ENCODE measurements at places on chromosomes 4 and X. TPM values are rescaled to one million over a fixed set of nuclear protein-coding genes. Genes with fewer than 3 reads are reported as not detected.
A peak's percentile ranks its signal among the peaks of the same experiment; 100 is the strongest.

Gene MSANTD1
- not detected for total RNA-seq

Gene RGN
- total RNA-seq = 7.3 TPM

Gene NHS
- total RNA-seq = 0.59 TPM

Gene TMEM154
- 1.4 TPM for total RNA-seq

Gene IL9R
- not detected for total RNA-seq

GRCh38 chr4:168998596-168998995 lies 11.5 kb downstream of the CBR4 start:
- no peak overlapping the region for H3K4me3 ChIP-seq
- no peaks in the 10 kb centered on the region for H3K4me1 ChIP-seq
- no peaks in the 10 kb centered on the region for H3K27me3 ChIP-seq
- H3K36me3 ChIP-seq = peaks cover 14% of the 10 kb centered on the region
- H3K27ac ChIP-seq = no peak overlapping the region

- no peak overlapping the region for H3K27ac ChIP-seq
- no peak overlapping the region for H3K4me3 ChIP-seq
- H3K36me3 ChIP-seq = no peaks in the 10 kb centered on the region
- no peaks in the 10 kb centered on the region for H3K4me1 ChIP-seq
- no peak for DNase-seq
These were observed 158.9 kb downstream of the DCTD start for GRCh38 chr4:182758273-182758672.

GRCh38 chrX:40174001-40174853 lies 76.5 kb upstream of the BCOR start:
- peak overlapping the region; percentile 90 for H3K27ac ChIP-seq
- H3K27me3 ChIP-seq = peaks cover 3% of the 10 kb centered on the region
- H3K36me3 ChIP-seq = no peaks in the 10 kb centered on the region
- peak overlapping the region; percentile 45 for H3K4me3 ChIP-seq
- H3K4me1 ChIP-seq = no peaks in the 10 kb centered on the region

GRCh38 chr4:143109376-143109775 lies 75.3 kb upstream of the USP38 start:
- no peak overlapping the region for H3K4me3 ChIP-seq
- no peaks in the 10 kb centered on the region for H3K27me3 ChIP-seq
- no peaks in the 10 kb centered on the region for H3K4me1 ChIP-seq
- H3K27ac ChIP-seq = no peak overlapping the region

- H3K4me3 ChIP-seq = no peak overlapping the region
- H3K4me1 ChIP-seq = no peaks in the 10 kb centered on the region
- H3K36me3 ChIP-seq = no peaks in the 10 kb centered on the region
- no peaks in the 10 kb centered on the region for H3K27me3 ChIP-seq
- H3K27ac ChIP-seq = no peak overlapping the region
These were observed 39.2 kb upstream of the ARHGAP6 start for GRCh38 chrX:11704725-11705495.

DNA sequence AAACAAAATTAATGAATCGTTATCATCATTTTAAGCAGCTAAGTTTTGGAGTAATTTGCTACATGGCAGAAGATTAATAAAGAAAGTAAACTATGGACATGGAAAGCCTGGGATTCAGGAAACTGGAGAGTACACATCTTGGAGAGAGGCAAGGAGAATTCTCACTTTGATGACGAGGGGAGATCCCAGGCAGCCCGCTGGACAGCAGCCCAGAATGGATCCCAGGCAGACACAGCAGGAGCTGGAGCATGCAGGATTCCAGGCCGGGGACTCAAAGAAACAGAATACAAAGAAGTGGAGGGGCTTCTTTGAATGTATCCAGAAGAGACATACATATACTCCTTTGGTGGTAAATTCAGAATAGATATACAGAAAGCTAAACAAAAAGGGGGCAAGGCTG lies 118.0 kb upstream of the ATP6AP2 start:
- H3K36me3 ChIP-seq = no peaks in the 10 kb centered on the region
- no peaks in the 10 kb centered on the region for H3K27me3 ChIP-seq
- no peak overlapping the region for H3K27ac ChIP-seq
- H3K4me3 ChIP-seq = no peak overlapping the region
- no peak for DNase-seq
- H3K4me1 ChIP-seq = no peaks in the 10 kb centered on the region

GRCh38 chrX:31266203-31267076 lies 194.6 kb upstream of the FTHL17 start:
- H3K36me3 ChIP-seq = no peaks in the 10 kb centered on the region
- H3K27me3 ChIP-seq = no peaks in the 10 kb centered on the region
- peak overlapping the region; percentile 65 for H3K4me3 ChIP-seq
- DNase-seq = no peak
- H3K4me1 ChIP-seq = no peaks in the 10 kb centered on the region

DNA sequence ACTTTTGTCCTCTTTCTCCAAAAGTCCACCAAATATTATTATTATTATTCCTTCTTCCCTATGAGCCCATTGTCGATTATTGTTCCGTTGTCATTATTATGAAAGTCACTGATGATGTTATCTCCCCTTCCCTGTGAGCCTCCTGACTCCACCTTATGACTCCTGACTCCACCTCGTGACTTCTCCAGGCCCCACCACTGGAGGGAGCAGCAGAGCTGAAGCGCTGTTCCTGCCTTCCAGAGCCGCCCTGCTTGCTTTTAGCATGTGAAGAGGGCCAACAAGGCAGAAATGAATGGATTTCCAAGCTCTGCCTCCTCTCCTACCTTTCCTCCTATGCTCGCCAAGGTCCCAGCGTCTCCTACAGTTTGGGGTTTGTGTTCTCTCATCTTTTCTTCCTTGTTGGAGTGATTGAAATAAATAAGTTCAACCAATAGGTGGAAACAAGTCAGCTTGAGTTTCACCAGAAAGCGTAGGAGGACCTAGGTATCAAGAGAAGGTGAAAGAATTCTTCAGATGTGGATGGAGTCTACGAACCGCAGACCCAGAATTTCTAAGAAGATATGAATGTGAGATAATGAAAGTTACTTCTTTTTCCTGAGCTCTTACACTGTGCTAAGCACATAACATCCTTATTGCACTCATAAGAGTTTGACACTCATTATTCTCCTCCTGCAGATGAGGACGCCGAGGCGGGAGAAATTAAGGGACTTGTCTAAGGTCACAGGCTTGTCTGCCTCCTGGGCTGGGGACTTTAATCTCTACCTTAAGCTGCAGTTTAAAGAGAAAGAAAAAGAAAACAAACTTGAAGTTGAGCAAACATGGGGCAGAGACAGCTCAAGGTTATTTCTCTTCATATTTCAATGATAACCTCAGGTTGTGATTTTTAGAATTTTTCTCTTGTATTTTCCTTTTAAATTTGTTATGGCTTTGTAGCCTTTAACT lies 26.1 kb downstream of the IGSF1 start:
- H3K4me3 ChIP-seq = no peak overlapping the region
- no peaks in the 10 kb centered on the region for H3K36me3 ChIP-seq
- H3K27ac ChIP-seq = no peak overlapping the region
- no peaks in the 10 kb centered on the region for H3K27me3 ChIP-seq

- no peak for DNase-seq
- no peaks in the 10 kb centered on the region for H3K36me3 ChIP-seq
- H3K27me3 ChIP-seq = no peaks in the 10 kb centered on the region
- H3K4me3 ChIP-seq = no peak overlapping the region
- no peak overlapping the region for H3K27ac ChIP-seq
These were observed 212.9 kb downstream of the NSUN7 start for GRCh38 chr4:40962551-40963180.

GRCh38 chrX:19646282-19646681 lies 131.0 kb upstream of the MAP3K15 start:
- no peaks in the 10 kb centered on the region for H3K4me1 ChIP-seq
- no peak overlapping the region for H3K27ac ChIP-seq
- DNase-seq = no peak
- no peak overlapping the region for H3K4me3 ChIP-seq

GRCh38 chrX:104742355-104742754 lies 176.4 kb downstream of the IL1RAPL2 start:
- DNase-seq = no peak
- no peaks in the 10 kb centered on the region for H3K27me3 ChIP-seq
- no peak overlapping the region for H3K4me3 ChIP-seq
- no peaks in the 10 kb centered on the region for H3K36me3 ChIP-seq
- no peaks in the 10 kb centered on the region for H3K4me1 ChIP-seq
- H3K27ac ChIP-seq = no peak overlapping the region

- no peaks in the 10 kb centered on the region for H3K36me3 ChIP-seq
- H3K4me1 ChIP-seq = no peaks in the 10 kb centered on the region
- H3K27me3 ChIP-seq = no peaks in the 10 kb centered on the region
- no peak overlapping the region for H3K27ac ChIP-seq
These were observed 241.1 kb upstream of the ETNPPL start for GRCh38 chr4:109003964-109004363.

GRCh38 chr4:116632269-116632668 lies 453.1 kb downstream of the TRAM1L1 start:
- no peaks in the 10 kb centered on the region for H3K36me3 ChIP-seq
- H3K27ac ChIP-seq = no peak overlapping the region
- H3K27me3 ChIP-seq = no peaks in the 10 kb centered on the region
- H3K4me3 ChIP-seq = no peak overlapping the region
- no peaks in the 10 kb centered on the region for H3K4me1 ChIP-seq

GRCh38 chr4:170978990-170979389 lies 834.2 kb upstream of the GALNTL6 start:
- no peak overlapping the region for H3K4me3 ChIP-seq
- H3K4me1 ChIP-seq = no peaks in the 10 kb centered on the region
- H3K27ac ChIP-seq = no peak overlapping the region
- H3K27me3 ChIP-seq = no peaks in the 10 kb centered on the region

DNA sequence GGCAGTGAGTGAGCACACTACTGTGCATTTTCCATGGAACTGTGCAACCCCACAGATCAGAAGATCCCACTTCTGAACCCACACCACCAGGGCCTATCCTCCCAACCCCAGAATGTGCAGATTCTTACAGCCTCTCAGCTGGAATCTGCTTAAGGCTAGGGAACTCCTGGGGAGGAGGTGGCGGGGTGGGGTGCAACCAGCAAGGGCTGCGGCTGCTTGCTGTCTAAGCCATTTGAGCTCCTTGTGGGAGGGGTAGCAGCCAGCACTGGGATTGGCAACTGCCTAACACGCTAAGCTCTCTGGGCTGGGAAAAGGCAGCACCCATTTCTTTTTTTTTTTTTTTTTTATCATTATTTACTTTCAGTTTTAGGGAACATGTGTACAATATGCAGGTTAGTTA lies 353.3 kb downstream of the RAB28 start:
- no peak overlapping the region for H3K27ac ChIP-seq
- H3K36me3 ChIP-seq = no peaks in the 10 kb centered on the region
- H3K4me1 ChIP-seq = no peaks in the 10 kb centered on the region
- DNase-seq = no peak

- no peak for DNase-seq
- H3K27ac ChIP-seq = no peak overlapping the region
- no peaks in the 10 kb centered on the region for H3K27me3 ChIP-seq
- no peaks in the 10 kb centered on the region for H3K4me1 ChIP-seq
- H3K4me3 ChIP-seq = no peak overlapping the region
- no peaks in the 10 kb centered on the region for H3K36me3 ChIP-seq
These were observed 171.1 kb downstream of the HHIP start for GRCh38 chr4:144817081-144817480.

GRCh38 chr4:3016961-3017360 lies 53.6 kb downstream of the GRK4 start:
- H3K36me3 ChIP-seq = no peaks in the 10 kb centered on the region
- no peak for DNase-seq
- H3K4me1 ChIP-seq = no peaks in the 10 kb centered on the region
- H3K4me3 ChIP-seq = no peak overlapping the region
- no peak overlapping the region for H3K27ac ChIP-seq
- H3K27me3 ChIP-seq = no peaks in the 10 kb centered on the region

GRCh38 chr4:142278663-142279062 lies 567.4 kb downstream of the INPP4B start:
- no peaks in the 10 kb centered on the region for H3K36me3 ChIP-seq
- H3K27me3 ChIP-seq = no peaks in the 10 kb centered on the region
- H3K4me3 ChIP-seq = no peak overlapping the region
- H3K4me1 ChIP-seq = no peaks in the 10 kb centered on the region

GRCh38 chrX:110145854-110146253 lies 142.9 kb downstream of the TMEM164 start:
- peaks cover 18% of the 10 kb centered on the region for H3K4me1 ChIP-seq
- H3K36me3 ChIP-seq = no peaks in the 10 kb centered on the region
- no peaks in the 10 kb centered on the region for H3K27me3 ChIP-seq
- no peak for DNase-seq
- no peak overlapping the region for H3K27ac ChIP-seq
- no peak overlapping the region for H3K4me3 ChIP-seq

GRCh38 chr4:11741190-11741652 lies 312.5 kb upstream of the HS3ST1 start:
- H3K27me3 ChIP-seq = no peaks in the 10 kb centered on the region
- DNase-seq = no peak
- no peaks in the 10 kb centered on the region for H3K4me1 ChIP-seq
- no peaks in the 10 kb centered on the region for H3K36me3 ChIP-seq

GRCh38 chrX:31038575-31039326 lies 33.1 kb downstream of the FTHL17 start:
- no peaks in the 10 kb centered on the region for H3K36me3 ChIP-seq
- no peak overlapping the region for H3K4me3 ChIP-seq
- no peaks in the 10 kb centered on the region for H3K27me3 ChIP-seq
- no peaks in the 10 kb centered on the region for H3K4me1 ChIP-seq
- H3K27ac ChIP-seq = no peak overlapping the region

GRCh38 chrX:131399678-131400428 lies 110.7 kb upstream of the IGSF1 start:
- no peaks in the 10 kb centered on the region for H3K27me3 ChIP-seq
- H3K4me3 ChIP-seq = no peak overlapping the region
- H3K36me3 ChIP-seq = no peaks in the 10 kb centered on the region
- DNase-seq = no peak
- no peaks in the 10 kb centered on the region for H3K4me1 ChIP-seq

DNA sequence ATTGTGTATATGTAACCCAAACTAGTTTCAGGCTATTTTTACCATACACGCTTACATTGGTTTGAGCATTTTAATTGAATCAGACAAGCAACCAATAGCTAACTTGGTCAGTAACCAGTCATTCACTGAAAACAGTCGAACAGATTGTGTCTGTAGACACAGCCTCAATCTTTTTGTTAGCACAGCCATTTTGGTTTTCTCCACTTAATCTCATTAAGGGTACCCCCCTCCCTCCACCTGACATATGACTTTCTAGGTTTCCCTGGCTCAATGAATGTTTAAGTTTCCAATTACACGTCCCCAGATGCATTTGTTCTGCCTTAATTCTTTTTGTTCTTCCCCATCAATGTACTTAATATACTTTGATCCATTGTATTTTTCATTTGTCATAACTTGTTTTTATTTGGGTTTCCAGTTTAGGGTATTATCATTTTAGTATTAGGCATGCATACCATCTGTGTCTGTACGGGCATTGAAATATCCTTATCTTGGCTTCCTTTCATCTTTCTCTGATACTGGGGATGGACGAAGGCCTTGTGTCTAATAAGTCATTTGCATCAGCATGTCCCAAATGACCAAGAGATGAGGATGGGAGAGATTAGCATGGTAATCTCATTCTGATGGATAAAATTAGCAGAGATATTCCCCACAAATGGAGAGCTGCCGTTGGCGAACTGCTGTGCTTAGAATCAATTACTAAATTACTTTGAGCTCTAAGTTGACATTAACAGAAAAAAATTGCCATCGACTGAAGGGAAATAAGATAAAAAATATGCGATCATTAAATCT lies 35.9 kb upstream of the PHOX2B start:
- H3K36me3 ChIP-seq = no peaks in the 10 kb centered on the region
- no peaks in the 10 kb centered on the region for H3K4me1 ChIP-seq
- no peak overlapping the region for H3K27ac ChIP-seq
- DNase-seq = no peak

GRCh38 chr4:26334366-26334765 lies 13.6 kb downstream of the RBPJ start:
- no peak overlapping the region for H3K27ac ChIP-seq
- no peak overlapping the region for H3K4me3 ChIP-seq
- H3K36me3 ChIP-seq = no peaks in the 10 kb centered on the region
- peaks cover 15% of the 10 kb centered on the region for H3K4me1 ChIP-seq
- H3K27me3 ChIP-seq = no peaks in the 10 kb centered on the region

- H3K4me3 ChIP-seq = no peak overlapping the region
- DNase-seq = no peak
- H3K36me3 ChIP-seq = no peaks in the 10 kb centered on the region
- H3K4me1 ChIP-seq = no peaks in the 10 kb centered on the region
- H3K27ac ChIP-seq = no peak overlapping the region
These were observed 136.1 kb downstream of the CEP135 start for GRCh38 chr4:56084851-56085250.

Data from right atrium auricular region (tissue), 2 donors.